Urinary bladder (tissue), 4 donors: ENCODE measurements at places on chromosomes 3 and 15.

DNA sequence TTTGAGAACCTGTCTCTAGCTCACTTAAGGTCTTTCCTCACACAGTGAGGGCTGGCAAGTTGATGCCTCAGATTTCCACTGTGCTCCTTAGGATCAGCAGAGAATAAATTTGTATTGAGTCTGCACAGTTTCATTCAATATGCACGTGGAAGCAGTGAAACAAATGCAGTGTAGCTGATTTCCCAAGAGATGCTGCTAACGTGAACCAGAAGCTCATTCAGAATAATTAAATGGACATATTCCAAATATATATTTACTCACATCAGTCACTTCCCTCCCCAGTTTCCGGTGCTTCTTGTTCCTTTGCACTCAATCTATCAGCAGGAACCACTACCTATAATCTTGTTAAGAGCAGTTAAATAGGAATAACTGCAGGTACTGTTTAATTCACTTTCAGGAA lies 86.1 kb downstream of the UNC13C start:
- no peak for DNase-seq

DNA sequence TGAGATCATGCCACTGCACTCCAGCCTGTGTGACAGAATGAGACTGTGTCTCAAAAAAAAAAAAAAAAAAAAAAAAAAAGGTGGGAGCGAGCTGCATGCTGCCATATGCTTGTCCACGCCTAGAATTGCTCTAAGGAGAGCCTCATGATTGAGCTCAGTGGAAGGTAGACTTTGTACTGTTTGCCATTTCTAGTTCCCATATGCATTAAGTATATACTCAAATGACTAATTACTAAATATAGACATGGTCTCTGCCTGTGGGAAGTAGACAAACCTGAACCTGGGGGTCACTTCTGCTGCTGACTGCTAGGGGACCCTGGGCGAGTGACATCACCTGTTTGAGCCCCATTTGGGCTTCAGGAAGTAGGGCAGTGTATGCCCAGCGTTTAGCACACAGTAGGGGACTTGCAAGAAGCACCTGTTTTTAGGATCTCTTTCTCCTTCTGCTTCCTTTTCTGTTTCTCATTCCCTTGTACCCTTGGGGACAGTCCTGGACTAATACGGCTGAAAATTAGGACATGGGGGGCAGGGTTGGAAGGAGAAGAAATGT lies 27.2 kb downstream of the PRKCD start:
- DNase-seq = no peak

GRCh38 chr15:40407330-40407990 lies 1.9 kb downstream of the IVD start:
- DNase-seq = no peak

DNA sequence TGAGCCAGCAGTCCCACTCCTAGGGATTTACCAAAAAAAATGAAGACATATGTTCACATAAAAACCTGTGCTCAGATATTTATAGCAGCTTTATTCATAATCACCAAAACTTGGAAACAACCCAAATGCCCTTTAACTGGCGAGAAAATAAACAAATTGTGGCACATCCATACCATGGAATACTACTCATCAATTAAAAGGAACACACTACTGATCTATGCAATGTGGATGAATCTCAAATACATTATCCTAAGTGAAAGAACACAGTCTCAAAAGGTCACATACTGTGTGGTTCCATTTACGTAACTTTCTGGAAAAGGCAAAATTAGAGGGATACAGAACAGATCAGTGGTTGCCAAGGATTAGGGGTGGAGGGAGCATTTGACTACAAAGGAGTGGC lies 394.5 kb downstream of the SHQ1 start:
- DNase-seq = no peak

GRCh38 chr15:29692527-29692926 lies 129.7 kb downstream of the TJP1 start:
- DNase-seq = no peak

DNA sequence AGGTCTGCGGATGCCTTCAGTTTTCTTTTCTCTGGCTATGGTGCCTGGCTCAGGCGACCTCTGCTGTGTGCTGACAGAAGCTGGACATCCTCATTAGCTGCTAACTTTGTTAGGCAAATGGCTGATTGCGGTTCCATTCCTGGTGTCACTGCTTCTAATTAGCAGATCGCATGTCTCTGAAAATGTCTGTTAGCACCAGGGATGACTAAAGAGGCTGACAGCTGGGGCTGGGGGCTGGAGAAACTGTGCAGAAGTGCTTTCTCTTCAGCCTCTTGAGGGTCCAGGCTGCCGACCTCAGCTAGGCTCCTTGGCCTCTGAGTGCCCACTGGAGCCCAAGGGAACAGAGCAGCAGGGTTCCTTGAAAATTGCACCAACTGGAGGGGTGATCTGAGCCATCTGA lies 39.3 kb downstream of the CHCHD6 start:
- no peak for DNase-seq

GRCh38 chr3:171428321-171428787 lies 31.9 kb downstream of the TNIK start:
- no peak for DNase-seq

- no peak for DNase-seq
Measured at GRCh38 chr15:60101416-60101815, 97.3 kb downstream of the FOXB1 start.

DNA sequence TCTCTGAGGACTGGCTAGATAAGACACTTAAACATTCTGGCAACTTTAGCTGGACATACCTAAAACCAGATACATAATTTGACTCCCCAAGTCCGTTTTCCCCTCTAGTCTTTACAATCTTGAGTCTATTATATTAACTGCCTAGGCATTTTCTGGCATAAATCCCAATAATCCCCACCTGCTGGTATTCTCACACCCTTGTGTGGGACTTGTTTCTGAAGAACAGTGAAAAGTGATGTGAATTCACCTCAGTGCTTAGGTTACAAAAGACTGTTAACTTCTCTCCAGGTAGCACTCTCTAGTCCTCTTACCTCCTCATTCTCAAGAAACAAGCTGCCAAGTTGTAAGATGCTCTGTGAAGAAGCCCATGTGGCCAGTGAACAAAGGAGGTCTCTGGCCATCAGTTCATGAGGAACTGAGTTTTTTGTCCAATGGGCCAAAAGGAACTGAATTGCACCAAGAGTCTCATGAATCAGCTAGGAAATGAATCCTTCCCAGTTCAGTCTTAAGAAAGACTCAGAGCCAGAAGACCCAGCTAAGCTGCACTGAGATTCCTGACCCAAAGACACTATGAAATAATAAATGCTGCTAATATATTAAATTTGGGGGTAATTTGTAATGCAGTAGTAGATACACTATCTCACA lies 4.1 kb downstream of the OSBPL11 start:
- DNase-seq = no peak

DNA sequence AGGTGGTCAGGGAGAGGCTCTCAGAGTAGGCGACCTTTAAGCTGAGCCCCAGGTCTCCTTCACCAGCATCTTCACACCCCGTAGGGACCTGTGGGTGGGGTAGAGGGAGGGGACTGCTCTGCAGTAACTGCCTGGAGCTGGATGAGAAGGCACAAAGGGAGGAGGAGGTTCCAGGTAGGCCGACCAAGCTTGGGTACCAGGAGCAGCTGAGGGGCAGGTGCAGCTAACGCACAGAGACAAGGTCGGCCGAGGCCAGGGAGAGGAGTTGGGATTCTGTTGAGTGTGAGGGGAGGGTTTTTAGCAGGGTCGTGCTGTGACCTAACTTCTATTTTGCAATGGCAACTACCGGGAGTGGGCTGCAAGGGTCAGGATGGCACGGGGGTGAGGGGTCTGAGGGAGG lies 5.9 kb upstream of the GRIP2 start:
- DNase-seq = no peak

DNA sequence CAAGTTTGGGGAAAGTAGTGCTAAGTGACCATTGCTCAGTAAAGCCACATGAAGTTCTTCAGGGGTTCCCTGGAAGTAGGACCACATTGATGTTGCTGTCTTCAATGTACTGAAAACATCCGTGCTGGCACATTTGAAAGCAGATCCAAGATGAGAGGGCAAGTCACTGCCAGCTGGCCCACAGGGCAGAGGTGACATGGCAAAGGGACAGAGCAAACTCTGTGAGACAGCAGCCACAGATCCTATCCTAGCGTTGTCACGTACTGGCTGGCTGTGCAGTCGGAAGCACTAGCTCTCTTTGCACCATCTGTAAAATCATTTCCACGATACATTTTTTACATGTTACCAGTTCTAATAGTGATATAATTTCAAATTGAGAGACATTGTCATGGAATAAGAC lies 13.8 kb downstream of the MUC13 start:
- no peak for DNase-seq

DNA sequence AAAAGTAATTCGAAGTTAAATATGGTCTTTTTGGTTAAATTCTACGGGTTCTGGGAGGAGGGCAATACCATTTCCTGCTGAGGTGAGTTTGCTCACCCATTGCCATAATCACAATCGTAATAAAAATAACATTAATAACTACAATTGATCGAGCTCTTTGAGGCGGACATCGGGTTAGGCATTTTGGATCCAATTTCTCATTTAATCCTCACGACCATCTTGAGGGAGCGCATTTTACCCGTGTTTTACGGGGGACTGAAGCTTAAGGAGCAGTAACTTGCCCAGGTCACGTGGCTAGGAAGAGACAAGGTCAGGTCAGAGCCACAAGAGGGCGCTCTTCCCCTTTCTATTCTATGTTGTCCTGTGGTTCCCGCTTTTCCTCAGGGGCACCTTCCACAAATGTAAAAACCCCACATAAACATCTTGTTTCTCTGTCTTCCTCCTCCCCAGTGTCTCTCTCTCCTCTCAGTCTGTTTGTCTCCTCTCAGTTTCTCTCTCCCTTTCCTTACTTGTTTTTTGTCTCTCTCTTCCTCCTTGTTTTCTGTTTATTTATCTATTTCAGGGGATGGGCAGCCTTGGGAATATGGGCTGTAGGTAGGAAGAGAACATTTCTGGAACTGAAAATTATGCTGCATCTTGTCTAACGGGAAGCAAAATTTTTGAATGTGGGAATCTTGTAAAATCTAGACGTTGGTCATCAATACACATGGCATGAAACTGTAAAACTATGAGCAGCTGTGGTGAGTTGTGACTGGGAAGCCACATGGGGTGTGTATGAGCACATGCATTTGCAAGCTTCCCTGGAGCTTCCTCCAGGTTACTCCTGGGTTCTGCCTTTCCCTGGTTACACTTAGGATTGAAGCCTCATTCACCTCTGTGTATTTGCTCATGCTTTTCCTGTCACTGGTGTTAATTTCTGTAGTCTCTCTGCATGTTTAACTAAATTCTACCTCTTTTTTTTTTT lies 71.0 kb downstream of the SQOR start:
- peak; percentile 77 for DNase-seq

- no peak for DNase-seq
Measured at GRCh38 chr3:192170031-192170430, 557.3 kb downstream of the FGF12 start.

DNA sequence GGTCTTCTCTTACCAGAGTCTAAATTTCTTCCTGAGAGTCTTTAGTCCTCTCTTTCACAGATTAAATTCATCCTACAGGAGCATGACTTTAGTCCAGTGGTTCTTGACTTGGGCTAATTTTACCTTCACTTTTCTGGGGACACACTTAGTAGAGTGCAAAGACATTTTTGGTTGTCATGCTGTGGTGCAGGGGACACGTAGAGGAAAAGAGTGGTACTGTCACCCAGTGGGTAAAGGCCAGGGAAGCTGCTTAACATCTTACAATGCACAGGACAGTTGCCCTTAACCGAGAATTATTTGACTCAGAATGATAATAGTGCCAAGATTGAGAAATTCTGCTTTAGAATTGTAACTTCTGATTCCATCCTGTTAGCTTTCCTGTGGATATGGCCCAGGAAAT lies 772.5 kb upstream of the GRM7 start:
- DNase-seq = no peak

- DNase-seq = no peak
Measured at GRCh38 chr15:35436422-35436821, 109.5 kb downstream of the DPH6 start.

DNA sequence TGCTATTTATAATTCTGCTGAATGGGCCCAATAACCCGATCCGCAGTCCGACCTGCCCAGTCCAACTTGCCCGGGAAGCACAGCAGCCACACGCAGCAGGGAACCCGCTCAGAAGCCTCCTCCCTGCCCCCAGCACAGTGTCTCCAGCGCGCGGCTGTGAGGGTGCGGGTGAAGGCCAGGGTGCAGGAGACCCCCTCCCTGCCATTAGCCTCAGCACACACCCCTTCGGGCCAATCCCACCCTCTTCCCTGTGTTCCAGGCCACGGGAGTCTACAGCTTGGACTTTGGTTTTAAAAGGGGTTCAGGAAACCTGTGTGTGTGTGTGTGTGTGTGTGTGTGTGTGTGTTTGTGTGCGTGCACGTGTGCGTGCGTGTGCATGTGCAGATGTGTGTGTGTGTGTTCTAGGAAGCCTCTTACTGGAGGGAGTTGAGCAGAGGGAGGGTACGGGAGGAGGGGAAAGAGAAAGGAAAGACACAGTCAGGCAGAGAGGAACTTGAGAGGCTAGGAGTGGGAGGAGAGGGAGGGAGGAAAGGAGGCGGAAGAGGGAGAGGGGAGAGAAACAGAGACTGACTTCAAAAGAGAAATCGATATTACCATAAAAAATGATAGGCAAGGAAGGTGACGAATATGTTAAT lies 34.2 kb downstream of the ATP2B2 start:
- DNase-seq = peak; percentile 3

DNA sequence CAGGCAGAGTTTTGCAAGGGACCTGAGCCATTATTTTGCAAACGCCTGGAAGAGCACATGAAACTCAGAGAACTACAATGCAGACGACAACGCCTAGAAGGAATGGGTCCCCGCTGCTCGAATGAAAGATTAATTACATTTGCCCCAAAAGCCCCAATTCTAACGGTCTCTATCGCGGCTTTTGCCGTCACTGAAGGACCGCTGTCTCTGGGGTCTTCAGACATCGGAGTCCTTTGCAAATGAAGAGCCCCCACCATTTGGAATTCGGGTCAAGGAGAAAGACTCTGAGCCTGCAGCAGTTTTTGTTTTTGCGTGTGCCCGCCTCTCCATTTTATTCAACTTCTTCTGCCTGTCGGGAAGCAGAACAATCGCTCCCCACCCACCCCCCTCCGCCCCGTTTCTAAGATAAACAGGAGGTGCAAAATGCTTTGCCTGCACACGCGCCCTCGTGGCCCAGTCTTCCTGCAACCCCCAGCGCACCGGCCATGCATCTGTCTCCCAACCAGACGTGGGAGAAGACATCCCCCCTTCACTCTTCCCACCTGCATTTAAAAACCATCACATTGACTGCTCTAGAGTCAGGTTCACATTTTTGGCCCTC lies 13.5 kb downstream of the SOX2 start:
- no peak for DNase-seq

GRCh38 chr3:150439657-150440056 lies 31.6 kb downstream of the TSC22D2 start:
- no peak for DNase-seq

DNA sequence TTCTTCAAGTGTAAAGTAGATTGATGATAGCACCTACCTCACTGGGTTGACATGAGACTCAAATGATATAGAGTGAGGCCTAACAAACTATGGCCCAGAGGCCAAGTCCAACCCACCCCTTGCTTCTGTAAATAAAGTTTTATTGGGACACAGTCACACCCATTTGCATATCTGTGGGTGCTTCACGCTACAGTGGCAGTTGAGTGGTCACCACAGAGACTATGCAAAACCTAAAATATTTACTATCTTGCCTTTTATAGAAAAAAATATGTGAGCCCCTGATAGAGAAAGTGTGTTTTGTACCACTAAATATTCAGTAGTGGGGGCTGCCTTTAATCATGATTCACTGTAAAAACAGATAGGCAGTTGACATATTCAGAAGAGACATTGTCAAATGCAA lies 38.0 kb downstream of the ACAN start:
- DNase-seq = no peak

GRCh38 chr3:24523988-24524727 lies 29.5 kb upstream of the THRB start:
- no peak for DNase-seq
